ENCODE measurements at places on chromosomes 13 and 19.

DNA sequence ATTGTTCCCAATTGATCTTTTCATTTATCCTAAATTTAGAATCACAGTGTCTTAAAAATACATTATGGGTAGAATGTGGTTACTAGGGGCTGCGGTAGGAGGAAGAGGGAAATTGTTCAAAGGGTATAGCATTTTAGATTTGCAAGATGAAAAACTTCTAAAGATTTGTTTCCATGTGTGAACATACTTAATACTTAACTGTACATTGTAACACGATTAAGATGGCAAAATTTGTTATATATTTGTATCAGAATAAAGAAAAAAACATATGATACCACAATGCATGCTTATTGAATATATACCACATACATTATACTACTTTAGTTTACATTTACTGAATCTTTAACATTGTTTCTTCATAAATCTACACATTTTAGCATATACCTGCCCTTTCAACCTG, 677.3 kb upstream of the PCDH20 start:
- DNase-seq, result no peak

GRCh38 chr13:110646442-110647364, 31.4 kb downstream of the NAXD start:
- DNase-seq, result no peak

GRCh38 chr19:16896146-16897028, 7.6 kb downstream of the F2RL3 start:
- no peak for DNase-seq

GRCh38 chr13:43865892-43866291, 13.6 kb downstream of the CCDC122 start:
- no peak for DNase-seq

GRCh38 chr13:99808786-99809185, 162.8 kb downstream of the ZIC5 start:
- DNase-seq, result no peak

DNA sequence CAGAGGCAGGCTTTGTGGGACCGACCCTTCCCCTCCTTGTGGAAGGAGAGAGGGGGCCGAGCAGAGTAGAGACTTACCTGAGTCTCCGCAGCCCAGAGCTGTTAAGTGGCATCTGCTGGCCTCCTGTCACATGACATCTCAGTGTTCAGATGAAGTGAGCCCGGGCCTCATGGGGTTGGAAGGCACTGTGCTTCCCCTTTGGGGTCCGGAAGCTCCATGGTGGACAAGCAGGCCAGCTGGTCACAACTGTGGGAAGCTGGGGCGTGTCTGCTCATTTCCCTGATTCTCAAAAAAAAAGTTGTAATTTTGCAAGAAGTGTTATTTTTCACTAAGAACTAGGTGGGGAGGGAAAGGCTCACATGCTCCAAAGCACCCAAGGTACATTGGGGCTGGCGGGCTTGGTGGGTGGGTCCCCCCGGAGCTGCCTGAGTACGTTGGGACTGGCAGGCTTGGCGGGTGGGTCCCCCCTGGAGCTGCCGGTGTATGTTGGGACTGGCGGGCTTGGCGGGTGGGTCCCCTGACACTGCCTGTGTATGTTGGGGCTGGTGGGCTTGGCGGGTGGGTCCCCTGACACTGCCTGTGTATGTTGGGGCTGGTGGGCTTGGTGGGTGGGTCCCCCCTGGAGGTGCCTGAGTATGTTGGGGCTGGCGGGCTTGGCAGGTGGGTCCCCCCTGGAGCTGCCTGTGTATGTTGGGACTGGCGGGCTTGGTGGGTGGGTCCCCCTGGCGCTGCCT, 18.2 kb upstream of the DCUN1D2 start:
- DNase-seq, result no peak

Data from vagina (tissue), 2 donors.